ENCODE measurements at places on chromosomes 2 and 18.
A peak's percentile ranks its signal among the peaks of the same experiment; 100 is the strongest.

DNA sequence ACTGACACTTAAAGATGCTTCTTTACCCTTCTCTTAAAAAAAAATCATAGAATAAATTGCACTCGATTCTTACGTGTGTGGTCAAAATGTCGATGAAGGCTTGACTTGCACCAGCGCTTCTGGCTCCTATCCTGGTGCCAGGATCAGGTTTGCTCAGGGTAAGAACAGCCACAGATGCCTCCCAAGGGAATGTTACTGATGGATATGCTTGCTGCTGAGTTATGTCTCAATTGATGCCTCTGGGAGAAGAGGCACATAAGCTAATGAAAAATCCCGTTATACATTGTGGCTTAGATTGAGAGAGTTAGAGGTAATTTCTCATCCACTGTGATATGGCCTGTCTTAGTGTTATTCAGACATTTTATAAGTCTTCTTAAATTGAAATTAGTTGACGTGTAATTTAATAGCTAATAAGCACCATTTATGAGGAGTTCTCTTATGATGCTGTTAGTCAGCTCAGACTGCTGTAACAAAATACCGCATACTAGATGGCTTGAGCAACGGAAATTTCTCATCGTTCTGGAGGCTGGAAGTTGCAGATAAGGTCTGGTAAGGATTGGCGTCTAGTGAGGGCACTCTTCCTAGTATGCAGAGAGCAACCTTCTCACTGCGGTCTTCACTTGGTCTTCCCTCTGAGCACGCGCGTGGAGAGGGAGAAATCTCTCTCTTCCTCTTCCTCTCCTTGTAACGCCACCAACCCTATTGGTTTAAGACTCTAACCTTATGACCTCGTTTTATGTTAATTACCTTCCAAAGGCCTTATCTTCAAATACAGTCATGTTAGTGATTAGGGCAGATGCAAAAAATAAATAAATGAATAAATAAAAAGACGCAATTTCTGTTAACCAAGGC is 116.6 kb upstream of the NOSTRIN start:
- no peak for DNase-seq

GRCh38 chr2:7861910-7862702 is 819.8 kb upstream of the ID2 start:
- no peak for DNase-seq

- no peak for DNase-seq
These were observed 194.7 kb downstream of the RND3 start for GRCh38 chr2:150292807-150293206.

DNA sequence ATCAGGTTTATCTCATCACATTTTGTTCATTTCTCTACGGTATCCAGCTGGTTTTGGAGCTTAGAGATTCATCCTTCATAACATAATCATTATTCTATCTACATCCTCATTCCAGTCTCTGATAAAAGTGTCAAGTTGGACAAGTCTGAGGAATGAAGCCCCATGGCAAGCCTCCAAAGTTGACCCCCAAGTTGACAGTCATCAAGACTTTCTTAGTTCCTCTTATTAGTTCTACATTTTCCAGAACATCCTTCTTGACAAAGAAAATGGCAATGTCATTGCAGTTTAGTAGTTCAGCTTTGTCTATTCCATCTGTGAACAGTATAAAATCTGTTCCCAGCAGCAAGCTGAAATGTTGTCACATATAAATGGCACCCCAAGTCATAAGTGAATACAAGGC is 4.5 kb upstream of the TMSB10 start:
- no peak for DNase-seq

DNA sequence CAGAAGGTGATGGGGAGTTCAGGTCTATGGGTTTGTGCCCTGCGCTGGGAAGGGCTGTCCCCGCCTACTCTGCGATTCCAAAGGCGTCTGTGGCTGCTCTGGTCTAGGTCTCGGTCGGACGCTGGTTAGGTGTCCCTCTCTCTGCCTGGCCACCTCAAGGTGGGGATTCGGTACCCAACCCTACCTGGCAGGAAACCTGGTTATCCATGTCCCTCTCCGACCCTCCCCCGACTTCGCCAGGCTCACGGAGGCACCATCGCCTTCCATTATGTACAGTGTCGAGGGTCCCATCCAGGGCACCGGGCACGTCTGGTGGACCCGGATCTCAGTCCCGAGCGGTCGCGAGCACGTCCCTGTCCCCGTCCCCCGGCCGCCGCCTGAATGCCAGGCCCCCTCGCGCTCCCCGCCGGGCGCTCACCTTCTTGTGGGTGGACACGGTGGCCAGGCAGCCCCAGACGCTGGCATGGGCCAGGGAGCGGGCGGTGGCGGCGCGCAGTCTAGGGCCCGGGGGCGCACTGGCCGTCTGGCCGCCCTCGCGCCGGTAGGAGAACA is 628 bp downstream of the CREG2 start:
- no peak for DNase-seq

GRCh38 chr2:113966832-113967231 is 76.9 kb downstream of the ACTR3 start:
- no peak for DNase-seq

DNA sequence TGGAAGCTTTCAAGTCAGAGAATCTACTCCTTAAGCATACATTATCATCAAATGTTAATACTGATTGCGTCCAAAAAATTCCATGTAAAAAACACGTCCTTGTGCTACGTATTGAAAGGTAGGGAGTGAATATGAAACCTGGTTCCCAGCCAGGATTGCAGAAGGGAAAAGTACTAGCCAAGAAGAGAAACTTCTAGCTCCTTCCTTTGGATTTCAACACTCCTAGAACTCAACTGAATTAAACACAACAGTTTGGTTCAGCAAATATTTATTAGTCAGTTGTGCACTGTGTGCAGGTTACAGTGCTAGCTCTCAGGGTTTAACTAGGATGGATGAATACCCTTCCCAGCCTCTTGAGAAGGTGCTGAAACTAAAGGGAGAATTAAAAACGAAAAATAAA is 33.9 kb upstream of the FHL2 start:
- DNase-seq, result no peak

DNA sequence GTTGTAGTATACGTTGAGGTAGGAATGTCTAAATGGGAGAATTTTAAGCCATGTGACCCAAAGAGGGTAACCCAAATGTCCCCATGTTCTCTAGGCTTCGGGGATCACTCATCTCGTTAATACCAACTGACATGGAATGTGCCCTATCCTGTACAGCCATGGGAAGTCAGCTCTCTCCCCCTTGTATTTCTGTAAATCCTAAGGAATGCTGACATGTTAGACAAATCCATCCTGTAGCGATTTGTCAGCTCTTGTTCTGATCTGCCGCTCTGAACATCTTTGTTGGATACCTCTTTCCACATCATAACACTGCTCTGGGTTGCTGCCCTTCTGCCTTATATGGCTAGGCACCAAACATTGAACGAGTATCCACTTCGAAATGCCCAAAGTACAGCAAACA is 350.6 kb downstream of the RND3 start:
- no peak for DNase-seq

- DNase-seq, result no peak
These were observed 804.3 kb downstream of the RNF144A start for GRCh38 chr2:7721413-7721995.

GRCh38 chr2:68717305-68717661 is 17.3 kb upstream of the ARHGAP25 start:
- no peak for DNase-seq

GRCh38 chr18:61199171-61199848 is 133.9 kb upstream of the CDH20 start:
- no peak for DNase-seq

DNA sequence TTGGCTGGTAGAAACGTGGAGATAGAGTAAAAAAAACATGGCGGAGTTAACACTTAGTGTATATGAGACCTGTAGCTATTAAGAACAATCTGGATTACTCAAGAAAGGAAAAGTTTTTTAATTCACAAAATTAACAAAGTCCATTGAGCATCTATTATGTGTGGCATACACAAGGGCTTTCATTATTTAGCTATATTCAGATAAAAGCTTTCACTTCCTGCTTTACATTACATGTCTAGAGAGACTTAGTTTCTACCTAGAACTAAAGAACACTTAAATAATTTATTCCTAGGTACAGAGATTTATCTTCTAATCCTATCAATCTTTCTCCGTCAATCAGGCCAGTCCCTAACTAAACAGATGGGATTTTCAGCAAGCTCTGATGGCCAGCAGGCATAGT is 196.0 kb upstream of the SLC39A10 start:
- DNase-seq, result no peak

- DNase-seq, result no peak
These were observed 26.5 kb upstream of the RTN4 start for GRCh38 chr2:55076721-55077120.

DNA sequence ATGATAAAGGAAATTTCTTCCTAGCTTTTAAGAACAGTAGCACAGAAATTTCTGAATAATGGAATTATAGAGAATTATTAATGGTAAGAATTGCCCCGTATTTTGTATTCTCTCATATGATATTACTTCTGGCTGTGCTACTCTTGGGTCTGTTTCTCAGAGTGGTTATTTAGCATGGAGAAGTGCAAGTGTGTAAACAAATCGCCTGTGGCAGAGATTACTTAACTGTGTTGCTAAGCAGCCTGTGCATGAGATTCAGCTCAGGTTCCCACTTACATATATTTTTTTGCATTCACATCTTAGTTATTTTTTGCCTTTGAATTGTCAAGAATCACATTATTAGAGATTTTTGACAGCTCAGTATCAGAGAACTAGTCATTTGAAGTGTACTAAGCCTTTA is 80.1 kb upstream of the NFATC1 start:
- DNase-seq, result no peak

- no peak for DNase-seq
These were observed 6.5 kb upstream of the YWHAQ start for GRCh38 chr2:9637330-9637729.

DNA sequence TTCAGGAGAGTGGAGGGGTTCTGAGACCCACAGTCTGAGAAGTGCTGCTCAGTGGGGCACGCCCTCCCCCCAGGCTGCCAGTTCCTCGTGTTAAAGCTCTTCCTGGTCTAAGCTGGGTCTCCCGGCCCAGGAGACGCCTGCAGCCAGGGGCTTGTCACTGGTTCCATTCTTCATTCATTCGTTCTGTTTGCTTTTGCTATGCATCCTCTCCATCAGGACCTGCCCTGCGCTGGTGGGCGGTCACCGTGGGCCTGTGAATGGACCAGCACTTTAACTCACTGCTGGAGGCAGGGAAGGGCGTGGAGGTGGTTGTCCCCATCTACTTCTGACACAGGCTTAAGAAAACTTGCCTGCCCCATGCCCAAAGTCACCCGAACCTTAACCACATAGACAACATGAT is 272.8 kb upstream of the HDAC4 start:
- DNase-seq, result no peak

GRCh38 chr2:23606968-23607367 is 222.0 kb downstream of the KLHL29 start:
- no peak for DNase-seq

DNA sequence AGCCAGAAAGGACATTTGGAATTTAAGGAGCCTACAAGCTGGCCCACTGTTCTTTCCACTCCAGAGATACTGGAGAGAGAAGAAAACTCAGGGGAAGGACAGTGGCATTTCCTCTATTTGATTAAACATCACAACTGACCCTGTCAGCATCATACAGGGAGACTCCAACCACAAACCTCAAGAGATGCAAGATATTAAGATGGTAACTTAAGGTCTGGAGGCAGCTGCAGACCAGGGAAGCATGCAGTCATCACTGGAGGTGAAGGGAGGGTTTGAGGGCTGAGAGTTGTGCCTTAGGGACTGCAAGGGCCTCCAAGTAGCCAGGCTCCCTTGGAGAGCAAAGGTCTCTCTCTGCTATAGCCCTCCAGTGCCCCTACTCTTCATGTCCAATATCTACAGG is 67.4 kb downstream of the RNF152 start:
- DNase-seq, result peak; percentile 14

DNA sequence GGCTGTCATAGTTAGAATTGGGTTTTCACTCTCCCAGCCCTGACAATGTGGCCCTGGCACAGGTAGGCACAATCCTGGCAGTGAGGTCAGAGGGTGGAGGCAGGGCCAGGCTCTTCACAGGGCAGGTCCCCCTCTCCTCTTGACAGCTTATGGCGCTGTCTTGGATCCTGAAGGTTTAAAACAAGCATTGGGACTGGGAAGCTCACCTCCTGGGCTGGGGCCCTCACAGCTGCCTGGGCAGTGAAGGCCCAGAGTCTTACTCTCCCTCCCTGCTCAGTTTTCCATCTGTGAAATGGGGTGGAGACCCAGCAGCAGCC is 23.3 kb downstream of the LBH start:
- DNase-seq, result no peak

- DNase-seq, result no peak
These were observed 713 bp downstream of the ATOH8 start for GRCh38 chr2:85754313-85755095.

- DNase-seq, result no peak
These were observed 40.0 kb upstream of the EPG5 start for GRCh38 chr18:46007165-46007564.

DNA sequence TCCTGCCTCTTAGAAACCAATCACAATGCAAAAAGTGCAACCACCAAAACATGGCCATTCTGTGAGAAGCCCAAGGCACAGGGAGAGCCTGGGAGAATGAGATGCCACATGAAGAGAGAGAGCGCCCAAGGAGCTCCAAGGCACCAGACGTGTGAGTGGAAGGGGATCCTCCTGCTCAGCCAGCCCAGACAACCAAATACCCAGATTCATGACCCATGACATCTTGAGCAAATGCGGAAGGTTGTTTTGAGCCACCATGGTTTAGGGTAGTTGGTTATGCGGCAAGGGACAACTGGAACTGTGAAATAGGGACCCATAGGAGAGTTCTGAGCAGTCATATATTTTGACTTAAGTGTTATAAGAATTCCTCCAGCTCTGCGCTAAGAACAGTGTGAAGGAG is 7.0 kb downstream of the AFF3 start:
- no peak for DNase-seq

DNA sequence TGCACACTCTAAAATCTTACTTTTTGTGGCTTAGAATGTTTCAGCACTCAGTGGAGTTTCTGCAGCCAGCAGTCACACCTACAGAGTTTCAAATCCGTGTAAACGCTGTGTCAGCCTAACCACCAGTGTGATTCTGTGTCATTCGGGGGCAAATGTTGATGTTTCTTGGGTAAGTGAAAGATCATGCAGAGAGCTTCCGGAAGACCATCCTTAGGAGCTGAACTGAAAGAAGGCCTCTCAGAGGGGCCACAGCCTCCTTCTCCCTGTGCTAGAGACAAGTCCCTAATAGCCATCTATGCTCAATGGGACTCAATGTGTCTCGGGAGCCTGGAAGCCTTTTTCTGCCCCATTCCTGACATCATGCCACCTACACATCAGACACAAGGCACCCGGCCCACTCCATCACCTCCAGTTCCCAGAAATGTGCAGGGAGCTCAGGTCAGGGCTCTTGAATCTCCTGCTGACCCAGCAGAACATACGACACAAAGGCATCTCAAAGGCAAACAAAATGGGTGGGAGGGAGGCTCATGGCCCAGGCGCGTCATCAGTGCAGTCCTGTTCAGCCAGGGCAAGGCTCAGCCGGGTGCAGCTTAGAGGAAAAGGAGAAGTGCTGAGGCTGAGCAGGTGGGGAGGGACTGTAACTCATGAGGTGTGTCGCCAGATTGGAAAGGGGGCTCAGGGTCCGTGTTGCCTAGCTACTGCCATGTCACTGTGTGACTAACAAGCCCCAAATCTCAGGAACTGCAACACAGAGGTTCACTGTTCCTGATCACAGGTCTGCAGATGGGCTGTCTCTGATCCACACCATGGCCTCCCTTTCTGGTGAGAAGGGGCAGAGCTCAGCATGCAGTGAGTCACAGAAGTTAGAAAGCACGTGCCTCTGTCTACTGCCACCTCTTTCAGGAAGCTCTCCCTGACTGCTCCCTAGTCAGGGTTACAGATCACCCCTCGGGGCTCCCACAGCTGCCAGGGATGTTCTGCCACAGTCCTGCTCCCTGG is 82.0 kb downstream of the SMAD7 start:
- DNase-seq, result no peak

- no peak for DNase-seq
These were observed 141.5 kb upstream of the HAAO start for GRCh38 chr2:42933824-42934254.

GRCh38 chr2:233108611-233109490 is 48.7 kb downstream of the INPP5D start:
- DNase-seq, result no peak
